ENCODE measurements at places on chromosomes 2 and 18.

DNA sequence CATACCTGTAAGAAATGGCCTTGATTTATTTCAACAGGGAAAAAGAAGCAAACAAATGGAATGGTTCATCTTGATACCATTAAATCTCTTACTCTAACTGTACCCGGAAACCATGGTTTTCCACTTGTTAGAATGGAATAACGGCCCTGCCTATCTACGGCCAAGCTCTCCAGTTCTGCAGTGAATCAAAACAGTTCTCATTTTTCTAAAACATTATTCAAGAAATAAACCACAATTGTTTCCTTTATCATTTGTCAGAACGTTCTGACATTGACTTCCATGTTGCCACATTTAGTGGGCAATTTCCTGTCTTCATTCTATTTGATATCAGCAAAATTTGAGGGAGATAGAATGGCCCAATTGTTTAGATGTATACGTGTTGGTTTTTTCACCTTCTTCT is 118.8 kb upstream of the CDH19 start:
- no peak for DNase-seq

DNA sequence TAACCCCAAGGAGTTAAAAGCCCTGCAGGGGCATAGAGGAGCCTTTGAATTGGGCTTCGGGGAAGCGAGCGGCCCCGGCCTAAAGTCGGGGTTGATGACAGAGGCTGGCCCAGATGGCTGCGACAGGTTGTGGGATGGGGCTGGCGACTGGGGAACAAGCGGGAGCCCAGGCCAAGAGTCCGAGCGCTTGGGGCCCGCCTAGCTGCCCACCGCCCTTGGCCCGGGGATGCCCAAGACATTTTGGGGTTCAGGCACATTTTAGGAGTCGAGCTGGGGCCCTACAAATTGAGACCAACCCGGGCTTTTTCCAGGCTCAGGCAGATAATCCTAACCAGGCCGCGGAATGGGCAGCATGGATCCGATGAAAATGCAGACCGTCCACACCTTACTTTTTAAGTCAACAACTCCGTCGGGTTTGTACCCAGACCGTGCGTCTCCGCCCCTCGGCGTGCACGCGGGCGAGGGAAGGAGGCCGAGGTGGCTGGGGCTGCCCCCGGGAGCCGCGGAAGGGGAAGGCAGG is 507 bp downstream of the RTKN start:
- no peak for DNase-seq

DNA sequence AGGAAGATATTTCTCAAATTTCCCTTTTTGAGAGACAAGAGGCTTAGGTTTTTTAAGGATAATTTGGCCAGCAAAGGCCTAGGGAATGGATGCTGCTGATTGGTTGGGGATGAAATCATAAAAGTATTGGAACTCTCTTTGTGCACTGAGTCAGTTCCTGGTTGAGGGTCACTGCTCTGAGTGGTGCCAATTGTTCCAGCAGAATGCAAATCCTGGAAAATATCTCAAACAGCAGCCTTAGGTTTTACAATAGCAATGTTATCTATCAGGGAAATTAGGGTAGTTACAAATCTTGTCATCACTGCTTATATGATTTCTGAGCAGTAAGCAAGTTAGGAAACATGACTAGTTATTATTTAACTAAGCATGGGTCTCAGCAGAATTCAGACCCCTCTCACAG is 96.2 kb downstream of the RAD51AP2 start:
- no peak for DNase-seq

DNA sequence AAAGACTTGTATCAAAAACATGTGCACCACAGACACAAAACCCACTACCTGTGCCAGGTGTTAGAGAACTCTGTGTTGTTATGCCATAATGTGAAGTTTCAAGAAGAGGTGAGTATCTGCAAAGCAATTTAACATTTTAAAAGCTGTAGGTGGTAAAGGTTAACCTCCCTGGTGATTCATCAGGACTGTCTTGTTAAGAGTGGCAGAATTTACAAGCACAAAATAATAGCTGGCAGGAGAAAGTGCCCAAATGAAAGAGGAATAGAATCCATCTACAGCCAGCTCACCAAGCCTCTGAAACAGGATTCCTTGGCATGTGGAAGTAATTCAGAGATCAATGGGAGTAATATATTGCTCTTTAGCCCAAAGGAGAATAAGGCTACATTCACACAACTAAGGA is 230.7 kb downstream of the AFF3 start:
- DNase-seq = no peak

DNA sequence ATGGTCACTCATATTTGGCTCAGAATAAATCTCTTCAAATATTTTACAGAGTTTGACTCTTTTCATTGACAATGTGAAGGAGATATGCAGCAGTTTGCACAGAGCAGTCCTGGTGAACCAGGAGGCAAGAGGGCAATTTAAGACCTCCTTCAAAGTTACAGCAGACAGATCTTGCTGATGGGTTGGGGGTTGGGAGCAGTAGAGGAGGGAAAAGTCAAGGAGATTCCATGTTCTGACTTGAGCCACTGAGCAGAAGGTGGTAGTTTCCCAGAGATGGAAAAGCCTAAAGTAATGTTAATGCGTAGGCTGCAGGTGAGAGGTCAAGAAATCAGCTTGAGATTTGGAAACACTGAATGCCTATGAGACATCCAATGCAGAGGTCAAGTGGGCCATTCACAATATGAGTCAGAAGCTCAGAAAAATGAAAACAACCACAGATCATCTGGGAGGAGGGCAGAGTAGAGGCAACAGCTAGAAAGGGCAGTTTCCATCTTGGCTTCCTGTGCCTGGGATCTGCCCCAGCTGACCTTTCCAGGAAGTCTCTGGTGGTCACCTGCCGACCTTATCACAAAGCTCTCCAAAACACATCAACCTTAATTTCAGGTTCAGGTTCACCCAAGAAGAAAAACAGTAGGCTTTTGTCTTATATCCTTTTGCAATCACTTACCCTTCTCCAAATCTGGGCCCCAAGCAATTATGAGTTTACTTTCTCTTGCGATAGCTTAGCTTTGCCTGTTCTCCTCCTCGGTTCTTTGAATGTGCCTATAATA is 197.5 kb upstream of the ARL4C start:
- no peak for DNase-seq

GRCh38 chr2:130828461-130828860 is 8.3 kb upstream of the ARHGEF4 start:
- DNase-seq = no peak

GRCh38 chr2:29549069-29549380 is 372.4 kb downstream of the ALK start:
- no peak for DNase-seq

DNA sequence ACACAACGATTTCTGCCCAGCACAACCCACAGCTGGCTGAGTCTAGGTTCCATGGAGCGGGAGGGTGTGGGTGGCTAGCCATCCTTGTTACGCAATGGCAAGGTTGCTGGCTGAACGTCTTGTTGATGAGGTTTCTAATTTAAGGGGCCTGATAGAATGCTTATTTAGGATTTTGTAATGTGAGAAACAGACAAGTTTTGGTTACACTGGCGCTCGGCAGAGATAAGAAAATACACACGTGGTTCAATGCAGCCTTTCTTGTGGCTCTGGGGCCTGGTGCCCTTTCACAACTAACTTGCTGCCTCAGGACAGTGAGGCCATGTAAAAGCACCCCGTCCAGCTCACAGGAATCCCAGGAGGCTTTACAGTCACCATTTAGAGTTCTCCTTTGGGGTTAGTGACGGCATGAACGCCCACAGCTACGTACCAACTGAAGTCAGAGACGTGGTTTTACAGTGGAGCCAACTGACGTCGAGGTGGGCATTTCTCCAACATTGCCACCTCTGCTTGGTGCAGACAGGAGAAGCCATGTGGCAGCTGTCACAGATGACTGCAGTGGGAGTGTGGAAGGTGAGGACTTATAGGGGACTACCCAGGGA is 29.7 kb upstream of the PIEZO2 start:
- DNase-seq = no peak

DNA sequence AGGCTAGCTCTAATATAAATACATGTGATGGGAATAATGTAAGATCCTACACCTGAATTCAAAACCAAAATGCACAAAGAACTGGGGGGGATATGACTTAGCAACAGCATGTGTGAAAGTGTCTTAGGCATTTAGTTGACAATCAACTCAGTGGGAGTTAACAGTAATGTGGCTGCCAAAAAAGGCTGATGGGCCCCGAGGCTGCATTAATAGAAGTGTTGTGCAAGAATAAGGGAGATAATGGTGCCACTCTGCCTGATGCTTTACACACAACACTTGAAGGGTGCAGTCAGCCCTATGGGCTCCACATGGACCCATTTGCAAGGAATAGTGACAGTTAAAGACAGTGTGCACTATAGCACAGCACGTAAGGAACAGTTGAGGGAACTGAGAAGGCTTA is 649.4 kb upstream of the ZEB2 start:
- no peak for DNase-seq

DNA sequence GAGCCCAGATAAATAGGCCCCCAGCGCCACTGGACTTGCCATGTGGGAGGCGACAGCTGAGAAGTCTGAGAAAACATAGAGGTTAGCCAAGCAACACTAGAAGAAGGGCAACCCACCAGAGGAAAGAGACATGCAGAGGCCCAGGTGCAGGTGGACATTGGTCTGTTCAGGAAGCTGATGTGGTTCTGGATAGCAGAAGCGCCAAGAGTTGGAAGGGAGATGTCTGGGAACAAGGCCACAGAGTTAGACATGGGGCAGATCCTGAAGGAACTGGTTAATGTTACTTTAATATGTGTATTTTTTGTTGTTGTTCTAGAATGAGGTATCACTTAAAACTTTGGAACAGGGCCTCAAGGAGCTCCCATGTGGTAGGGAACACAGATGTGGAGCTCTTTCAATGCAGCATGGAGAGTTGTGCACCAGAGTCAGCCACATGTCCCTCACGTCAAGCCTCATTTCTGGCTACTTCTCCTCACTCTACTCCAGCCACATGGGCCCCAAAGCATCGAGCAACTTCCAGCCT is 62.2 kb upstream of the PKDCC start:
- no peak for DNase-seq

DNA sequence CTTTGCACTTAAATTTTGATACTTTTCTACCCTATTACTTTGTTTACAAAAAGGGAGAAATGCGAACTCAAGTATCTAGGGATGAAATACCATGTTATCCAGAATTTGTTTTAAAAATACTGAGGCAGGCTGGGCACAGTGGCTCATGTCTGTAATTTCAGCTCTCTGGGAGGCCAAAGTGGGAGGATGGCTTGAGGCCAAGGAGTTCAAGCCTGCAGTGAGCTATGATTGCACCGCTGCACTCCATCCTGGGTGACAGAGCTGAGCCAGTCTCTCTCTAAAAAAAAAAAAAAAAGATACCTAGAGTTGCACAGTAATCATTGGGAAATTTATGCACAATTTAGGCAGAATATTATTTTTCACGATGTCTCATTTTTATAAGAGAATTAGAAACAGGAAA is 12.4 kb upstream of the VAPA start:
- DNase-seq = no peak

GRCh38 chr2:102273619-102274211 is 37.6 kb upstream of the IL1RL1 start:
- DNase-seq = no peak

DNA sequence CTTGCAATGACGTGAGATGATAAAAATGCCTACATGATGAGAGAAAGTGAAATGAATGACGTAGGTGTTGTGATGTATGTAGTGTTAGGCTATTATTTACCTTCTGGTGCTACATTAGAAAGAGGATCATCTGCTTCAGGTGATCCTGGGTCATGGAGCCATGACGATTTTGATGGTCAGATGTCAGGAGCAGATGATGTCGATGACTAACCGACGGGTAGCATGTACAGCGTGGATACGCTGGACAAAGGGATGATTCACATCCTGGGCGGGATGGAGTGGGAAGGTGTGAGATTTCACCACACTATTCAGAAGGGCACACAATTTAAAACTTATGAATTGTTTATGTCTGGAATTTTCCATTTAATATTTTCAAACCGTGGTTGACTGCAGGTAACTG is 43.5 kb upstream of the ACVR1C start:
- no peak for DNase-seq

DNA sequence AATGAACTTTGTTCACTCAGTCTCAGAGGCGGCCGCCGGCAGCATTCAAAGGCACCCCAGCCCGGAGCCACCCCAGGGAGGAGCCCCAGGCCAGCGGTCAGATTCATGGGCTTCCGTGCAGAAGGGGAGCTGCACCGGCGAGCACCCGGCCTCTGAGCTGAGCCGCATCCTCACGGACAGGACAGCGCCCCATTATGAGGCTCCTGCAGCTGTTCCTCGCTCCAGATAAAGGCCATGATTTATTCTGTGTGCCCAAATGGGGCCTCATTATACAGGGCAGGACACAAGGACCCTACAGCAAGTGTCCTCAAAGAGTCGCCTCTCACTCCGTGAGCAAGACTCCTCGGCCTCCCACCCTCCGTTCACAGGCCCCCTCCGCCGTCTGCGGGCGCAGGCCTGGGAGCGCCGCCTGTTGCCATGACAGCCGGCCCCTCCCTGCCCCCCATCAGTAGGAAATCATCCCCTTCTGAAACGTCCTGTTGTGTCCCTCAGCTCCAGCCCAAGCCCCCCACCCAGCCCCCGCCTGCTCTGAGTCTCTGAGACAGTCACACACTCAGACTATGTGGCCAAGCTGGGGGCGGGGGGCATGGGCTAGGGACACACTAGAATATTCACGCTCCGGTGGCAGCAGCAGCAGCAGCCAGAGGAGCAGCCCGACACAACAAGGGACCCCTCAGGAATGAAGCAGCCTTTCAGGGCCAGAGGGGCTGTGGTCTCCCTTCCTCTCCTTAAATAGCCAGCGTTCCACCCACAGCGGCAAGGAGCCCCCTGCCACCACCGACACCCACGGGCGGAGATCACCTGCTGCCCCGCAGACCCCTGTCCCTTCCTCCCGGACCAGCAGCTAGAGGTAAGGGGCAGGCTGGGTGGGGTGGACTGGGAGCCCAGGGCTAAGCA is at the start of gene GPR17:
Gene GPR17 (plus strand): TSS at position 759 of the 897 bp plus-strand sequence. CDS start 4,583 bp downstream, outside the sequence.
- DNase-seq = no peak

GRCh38 chr2:205682239-205682970 is at the start of gene NRP2:
NRP2 (plus strand) TSS chr2:205682501; CDS start chr2:205683291, 790 bp downstream.
- peak; percentile 21 for DNase-seq

DNA sequence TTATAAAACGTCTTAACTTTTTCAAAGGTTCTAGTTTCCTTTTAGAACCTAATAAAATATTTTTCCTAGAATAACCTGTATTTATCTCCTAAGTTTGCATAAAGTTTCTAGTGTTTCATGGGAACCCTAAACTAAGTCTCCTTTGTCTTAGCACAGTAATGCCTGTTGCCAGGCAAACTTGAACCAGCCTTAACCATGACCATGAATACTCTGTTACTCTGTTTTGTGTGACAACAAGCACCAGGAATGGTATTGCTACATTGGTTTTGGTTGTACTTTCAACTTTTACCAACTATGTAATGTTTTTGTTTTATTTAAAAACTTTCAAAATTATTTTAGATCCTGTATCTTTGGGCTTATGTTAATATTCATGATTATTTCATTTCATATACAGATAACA is 137.6 kb downstream of the CERS6 start:
- no peak for DNase-seq

- DNase-seq = no peak
Observed at GRCh38 chr2:237210763-237211162, 125.1 kb downstream of the COPS8 start.

Data from activated naive CD4-positive, alpha-beta T cell (primary cell).